ENCODE measurements at places on chromosomes 12 and 14. TPM values are rescaled to one million over a fixed set of nuclear protein-coding genes. Genes with fewer than 3 reads are reported as not detected.

Gene PPP1R1A
- 16.0 TPM for polyA plus RNA-seq

Gene CD4
- polyA plus RNA-seq, result 13.7 TPM

Gene TDRD9
- polyA plus RNA-seq, result 0.61 TPM

Gene EIF2B2
- polyA plus RNA-seq, result 98.5 TPM

Gene FKBP3
- polyA plus RNA-seq, result 76.2 TPM

Gene IL26
- polyA plus RNA-seq, result not detected

Gene LRP6
- polyA plus RNA-seq, result 6.2 TPM
